A549 treated with GW870086 at 1 μM for 4 hours (cell line): ENCODE measurements at places on chromosomes 16 and 17. TPM values are rescaled to one million over a fixed set of nuclear protein-coding genes. Genes with fewer than 3 reads are reported as not detected.

The CSH2 gene
- not detected in 5 replicates for total RNA-seq

The SLC6A2 gene
- 0.03 to 0.07 TPM in 2 of 5 replicates, not detected in the others for total RNA-seq

The BAIAP3 gene
- 0.94 to 1.5 TPM (median 1.3 TPM) in 5 replicates for total RNA-seq

The TBC1D3K gene
- not detected in 5 replicates for total RNA-seq
